Activated T-cell treated with anti-CD3 and anti-CD28 coated beads, Interleukin-2, amount 50 U/mL, for 4 hours (primary cell): ENCODE measurements at places on chromosomes 6 and 20.

DNA sequence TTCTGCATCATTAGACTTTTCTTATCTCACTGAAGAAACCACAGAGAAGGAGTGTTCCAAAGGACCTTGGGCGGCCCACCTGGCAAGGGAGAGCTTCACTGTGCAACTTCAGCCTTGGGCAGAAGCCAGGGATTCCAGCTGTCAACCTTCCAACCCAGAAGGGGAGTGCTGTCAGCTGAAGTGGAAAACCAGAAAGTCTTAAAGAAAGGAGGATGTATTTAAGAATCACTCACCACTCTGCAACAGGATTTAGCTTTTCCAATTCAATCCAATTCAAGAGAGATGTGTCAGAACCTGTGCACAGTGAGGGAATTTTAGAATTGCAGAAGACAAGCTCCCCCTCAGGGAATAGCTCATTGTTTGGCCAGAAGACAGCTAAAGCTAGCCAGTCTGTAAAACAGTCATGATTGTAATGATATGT lies 553.7 kb downstream of the CD83 start:
- no peak for DNase-seq

DNA sequence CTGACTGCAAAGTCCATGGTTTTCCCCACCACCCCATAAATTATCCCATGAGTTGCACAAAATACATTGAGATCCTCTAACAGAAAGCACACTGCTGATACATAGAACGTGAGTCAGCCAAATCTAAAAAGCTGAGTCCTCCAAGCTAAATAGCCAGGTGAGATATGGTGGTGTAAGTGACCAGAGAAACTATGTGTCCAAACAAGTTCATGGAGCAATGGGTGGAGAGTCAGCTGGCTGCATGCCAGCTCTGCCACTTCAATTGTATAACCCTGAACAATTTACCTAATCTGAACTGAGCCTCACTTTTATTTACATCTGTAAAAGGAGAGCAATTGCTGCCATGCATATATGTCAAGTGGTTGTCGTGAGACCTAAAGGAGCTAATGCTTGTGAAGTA lies 9.7 kb downstream of the SNAP25 start:
- DNase-seq, result no peak

- no peak for DNase-seq
Observed at GRCh38 chr20:19047040-19047950, 165.1 kb upstream of the SLC24A3 start.

GRCh38 chr6:49606721-49607390 lies 29.8 kb downstream of the RHAG start:
- DNase-seq, result no peak

DNA sequence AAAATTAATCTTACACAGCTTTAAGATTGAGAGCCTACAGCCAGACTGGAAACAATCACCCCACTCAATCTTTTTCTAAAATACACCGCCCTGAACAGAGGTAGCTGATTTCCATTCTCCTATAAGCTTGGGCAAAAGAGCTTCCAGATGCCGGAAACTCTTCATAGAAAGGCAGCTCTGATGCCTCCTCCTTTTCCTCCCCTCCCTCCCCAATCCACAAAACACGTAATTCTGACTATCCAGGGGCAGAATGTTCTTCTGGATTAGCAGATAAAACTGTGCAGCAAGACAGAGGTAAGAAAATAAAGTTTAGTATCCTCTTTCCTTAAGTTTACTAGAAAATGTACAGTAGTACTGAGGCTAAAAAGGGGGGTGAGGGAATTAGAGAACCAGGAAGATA lies 15.8 kb downstream of the ADNP start:
- DNase-seq, result no peak
